ENCODE measurements at places on chromosomes 1 and 21.

DNA sequence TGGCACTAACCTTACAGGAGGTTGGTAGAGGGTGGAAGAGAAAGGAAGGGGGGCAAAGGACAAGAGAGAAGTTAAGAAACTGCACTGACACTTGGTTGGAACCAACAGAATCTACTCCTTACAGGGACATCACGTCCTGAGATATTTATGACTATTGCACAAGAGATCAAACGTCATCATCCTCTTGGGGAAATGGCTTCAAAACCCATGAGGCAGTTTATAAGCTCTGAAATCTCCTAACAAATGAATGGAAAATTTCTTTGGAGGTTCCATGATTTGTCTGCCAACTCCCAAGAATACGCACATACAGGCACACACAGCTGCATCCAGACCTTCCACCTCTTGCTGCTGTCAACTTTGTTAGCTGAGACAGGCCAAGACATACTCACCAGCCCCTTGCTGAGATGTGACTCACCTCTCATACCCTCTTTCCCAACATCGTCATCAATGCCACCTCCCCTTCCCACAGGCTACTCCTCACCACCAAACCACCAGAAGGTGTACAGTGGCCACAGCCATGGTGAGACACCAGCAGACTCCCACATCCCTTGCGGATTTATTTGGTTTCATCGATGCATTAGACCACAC, 135.5 kb downstream of the SETD4 start:
- no peak for DNase-seq

- no peak for DNase-seq
These were observed 16.9 kb downstream of the SELL start for GRCh38 chr1:169694304-169695075.

GRCh38 chr1:163535401-163535800, 213.6 kb downstream of the NUF2 start:
- DNase-seq = no peak

GRCh38 chr1:235646463-235646862, 3.1 kb downstream of the GNG4 start:
- DNase-seq = no peak

- DNase-seq = no peak
These were observed 1317.0 kb downstream of the MRPL39 start for GRCh38 chr21:24290151-24290833.

DNA sequence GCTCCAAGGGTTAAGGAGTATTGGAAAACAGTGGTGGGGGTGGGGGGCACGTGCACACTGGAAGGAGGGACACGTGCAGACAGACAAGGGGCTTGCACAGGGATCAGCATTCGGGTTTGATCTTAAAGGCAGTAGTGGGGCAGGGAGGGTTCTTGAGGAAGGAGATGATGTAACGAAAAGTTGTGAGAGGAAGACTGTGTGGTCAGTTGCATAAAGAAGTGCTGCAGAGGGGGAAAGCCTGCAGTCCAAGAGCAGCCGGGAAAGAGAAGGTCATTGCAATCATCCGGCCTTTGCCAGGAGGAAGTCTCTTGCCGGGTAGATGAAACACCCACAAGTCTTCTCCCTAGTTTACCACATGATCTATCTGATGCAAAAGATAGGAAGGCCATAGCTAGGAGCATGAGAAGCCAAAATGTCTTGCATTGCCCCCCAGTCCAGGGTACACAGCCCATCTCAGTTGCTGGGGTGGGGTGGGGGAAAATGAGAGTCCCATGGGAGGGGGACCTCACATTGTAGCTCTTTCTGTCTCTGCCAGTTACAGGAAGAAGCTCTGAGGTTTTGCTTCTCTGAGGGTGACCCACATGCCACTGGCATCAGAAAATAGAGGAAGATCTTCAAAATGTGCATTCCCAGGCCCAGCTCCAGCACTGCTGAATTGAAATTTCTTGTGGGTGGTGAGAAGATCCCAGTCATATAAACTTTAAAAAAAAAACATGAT, 202.5 kb upstream of the RAB4A start:
- no peak for DNase-seq

DNA sequence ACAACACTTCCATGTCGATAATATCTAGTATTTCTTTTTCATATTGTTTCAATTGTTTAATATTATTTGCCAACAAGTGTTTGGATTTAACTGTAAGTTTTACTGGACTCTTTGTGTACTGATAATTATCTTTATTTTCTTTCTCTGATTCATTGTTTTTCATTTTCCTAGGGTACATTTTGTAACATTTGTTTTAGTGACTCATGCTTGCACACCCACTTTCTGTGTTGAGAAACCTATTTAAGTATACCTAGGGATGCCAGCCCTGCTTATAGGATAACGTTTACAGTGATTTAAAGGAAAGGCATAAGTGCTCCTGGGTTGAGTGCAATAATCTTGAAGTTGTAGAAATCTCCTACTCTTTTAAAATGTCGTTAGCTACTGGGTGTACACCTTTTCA, 1386.0 kb upstream of the ADGRL4 start:
- DNase-seq = no peak

DNA sequence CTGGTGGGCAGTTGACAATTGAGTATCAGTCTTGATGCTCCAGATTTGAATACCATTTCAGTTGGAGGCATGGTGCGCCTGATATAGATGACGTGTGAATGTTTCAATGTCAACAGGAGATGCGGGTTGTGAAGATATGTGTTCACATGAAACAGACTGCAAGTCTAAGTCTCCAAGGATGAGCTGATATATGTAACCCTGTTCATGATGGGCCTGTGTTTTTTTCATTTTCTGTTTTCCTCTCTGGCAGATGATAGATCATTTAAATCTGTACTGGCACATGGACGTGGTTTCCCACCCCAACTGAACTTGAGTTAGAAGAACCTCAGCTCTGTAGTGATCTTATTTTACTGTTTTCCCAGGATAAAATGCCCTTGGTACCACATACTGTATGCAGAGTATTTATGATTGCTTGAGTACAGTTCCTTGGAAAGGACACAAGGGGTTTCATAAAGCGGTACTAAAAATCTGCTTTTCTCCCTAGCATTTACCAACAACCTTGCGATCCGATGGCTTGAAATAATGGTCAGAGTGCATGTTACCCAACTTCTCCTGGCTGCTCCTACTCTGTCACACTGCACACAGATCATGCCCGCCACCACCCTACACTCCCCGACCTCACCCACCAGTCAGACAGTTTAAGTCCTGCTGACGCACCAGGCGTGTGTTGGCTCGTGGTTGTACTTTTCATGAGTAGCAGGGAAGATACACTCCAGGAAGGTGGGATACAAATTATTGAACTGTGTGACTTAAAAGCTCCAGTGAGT, 131.1 kb downstream of the NFIA start:
- no peak for DNase-seq

DNA sequence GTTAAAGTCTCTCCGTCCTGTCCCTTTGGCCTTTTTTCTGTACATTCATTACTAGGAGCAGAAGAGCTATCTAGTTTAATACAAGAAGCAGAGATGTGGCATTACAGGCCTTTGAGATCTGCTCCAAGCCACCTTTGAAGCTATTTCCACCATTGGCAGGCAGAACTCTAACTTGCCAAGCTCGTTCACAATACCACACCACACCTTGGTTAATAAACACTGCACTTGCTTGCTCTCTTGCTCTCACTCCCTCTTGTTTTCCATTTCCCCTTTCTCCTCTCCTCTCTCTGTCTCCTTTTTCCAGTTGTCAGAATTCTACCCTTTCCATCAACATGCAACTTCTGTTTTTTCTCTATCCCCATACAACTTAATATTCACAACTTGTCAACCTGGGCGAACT, 7.0 kb downstream of the SELE start:
- no peak for DNase-seq

- DNase-seq = no peak
These were observed 1.8 kb downstream of the CGN start for GRCh38 chr1:151512801-151513625.

GRCh38 chr1:113538225-113538624, 147.9 kb downstream of the MAGI3 start:
- DNase-seq = no peak

DNA sequence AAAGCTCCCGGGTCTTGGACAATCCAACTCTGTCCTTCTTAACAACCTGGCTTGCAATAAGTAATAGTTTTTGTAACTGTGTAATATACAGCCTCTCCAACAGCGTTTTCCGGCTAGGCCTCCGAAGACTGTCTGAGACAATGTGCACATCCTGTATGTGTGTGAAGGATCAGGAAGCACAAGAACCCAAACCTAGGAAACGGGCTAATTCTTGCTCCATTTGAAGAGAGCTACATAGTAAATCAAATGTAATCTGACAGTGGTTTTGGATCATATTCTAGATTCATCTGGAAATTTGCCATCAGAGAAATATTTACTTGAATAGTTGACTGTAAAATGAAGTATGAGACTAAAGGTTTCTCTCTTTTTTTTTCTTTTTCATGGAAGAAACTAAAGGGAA, 1.2 kb downstream of the GPR52 start:
- no peak for DNase-seq

GRCh38 chr1:33616780-33617179, 144.3 kb downstream of the ZSCAN20 start:
- no peak for DNase-seq

GRCh38 chr1:200405264-200405663, 4.6 kb downstream of the ZNF281 start:
- no peak for DNase-seq

DNA sequence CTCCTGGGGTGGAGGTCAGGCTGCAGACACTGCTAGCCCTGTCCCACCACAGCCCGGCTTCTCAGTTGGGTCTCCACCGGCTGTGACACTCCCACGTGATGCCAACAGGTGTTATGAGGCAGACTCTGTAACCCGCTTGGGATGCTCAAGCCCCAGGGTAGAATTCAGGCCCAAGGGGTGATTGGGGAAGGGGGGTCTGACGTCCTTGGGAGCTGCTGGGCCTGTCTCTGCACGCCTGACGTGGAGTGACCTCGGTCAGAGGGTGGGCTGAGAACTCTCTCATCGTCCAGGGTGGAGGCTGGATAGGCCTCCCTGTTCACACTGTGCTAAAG, 7.7 kb upstream of the HES5 start:
- no peak for DNase-seq

DNA sequence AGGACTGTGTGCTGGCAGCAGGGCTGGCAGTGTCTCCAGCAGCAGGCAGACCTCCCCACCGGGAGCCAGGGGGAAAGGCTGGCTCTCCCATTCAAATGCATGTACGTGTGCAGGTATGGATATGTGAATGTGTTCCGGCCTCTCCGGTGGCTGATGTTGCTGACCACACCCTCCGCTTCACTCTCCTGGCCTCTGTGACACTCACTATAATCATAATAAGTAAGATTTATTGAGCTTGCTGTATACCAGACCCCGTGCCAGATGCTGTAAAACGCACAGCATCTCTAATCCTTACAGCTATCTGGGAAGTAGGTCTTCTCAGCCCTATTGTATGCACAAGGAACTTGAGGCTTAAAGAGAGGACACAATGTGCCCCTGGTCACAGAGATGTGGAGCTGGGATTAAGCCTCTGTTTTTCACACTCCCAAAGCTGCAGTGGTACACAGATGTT, 20.5 kb upstream of the ARTN start:
- no peak for DNase-seq

DNA sequence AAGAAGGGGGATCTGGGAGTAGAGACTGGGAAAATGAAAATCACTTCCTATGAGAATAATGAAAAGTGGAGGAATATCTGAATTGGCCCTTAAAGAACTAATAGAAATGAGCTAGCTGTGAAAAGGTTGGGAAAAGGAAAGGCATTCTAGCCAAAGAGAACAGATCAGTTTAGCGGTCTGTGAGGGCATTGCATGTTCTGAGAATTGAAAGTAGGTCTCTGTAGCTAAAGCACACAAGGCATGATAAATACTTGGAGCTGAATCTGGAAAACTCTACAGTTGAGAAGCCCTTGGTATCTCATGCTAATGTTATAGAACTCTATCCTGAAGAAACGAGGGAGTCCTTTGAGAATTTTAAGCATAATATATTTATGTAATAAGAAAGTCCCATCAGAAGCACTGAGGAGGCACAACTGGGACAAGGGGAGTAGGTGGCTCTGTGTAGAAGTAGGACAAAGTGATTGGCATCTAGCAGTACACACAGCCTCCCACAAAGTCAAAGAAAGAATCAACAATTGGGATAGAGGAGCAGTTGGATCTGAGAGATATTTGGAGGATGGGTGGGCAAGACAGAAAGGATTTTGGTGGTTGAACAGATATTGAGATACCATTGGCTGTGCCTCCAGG, 78.7 kb downstream of the GREM2 start:
- no peak for DNase-seq

DNA sequence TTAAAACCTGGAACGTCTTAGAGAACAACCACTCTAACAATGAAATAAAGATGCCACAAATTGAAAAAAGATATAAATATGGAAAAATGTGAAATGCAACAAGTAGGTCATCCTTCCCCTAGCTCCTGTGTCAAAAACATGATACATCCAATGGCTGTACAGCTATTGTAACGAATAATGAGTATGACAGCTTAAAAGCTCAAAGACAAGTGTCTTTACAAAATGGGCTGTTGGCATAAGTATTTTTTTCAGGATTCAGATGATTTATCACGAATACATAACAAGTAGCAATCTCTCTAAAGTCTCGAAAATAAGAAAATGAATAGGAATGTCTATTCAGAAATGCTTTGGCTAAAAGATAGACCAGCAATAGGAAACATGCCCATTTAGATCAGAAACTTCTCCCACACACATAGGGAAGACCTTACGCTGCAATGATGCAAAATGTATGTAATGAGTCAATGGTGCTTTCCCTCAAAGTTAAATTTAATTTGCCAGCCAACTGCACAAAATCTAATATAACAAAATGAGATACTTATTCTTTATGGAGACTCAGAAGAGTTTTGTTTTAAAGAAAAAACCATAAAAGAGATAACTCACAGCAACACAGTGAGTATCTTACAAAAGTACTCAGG, 8.3 kb downstream of the TGFBR3 start:
- DNase-seq = no peak

DNA sequence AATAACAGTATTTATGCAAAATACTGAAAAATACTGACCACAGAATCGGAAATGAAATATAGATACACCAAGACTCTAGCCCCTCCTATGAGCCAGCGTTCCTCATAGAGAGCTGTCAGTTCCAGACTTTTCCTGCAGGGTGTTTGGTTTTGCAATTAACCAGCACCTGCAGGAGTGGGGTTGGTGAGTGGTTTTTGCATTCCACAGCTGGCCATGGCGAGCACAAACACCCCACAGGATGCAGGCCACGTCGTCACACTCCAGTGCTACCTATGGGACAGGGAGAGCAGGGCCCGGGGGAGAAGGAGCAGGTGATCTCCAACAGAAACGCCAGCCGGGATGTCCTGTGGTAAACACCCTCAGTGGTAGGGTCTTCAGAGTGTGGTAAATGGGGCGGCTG, 94.1 kb downstream of the ERG start:
- DNase-seq = no peak

- no peak for DNase-seq
These were observed 73.2 kb downstream of the MAN1C1 start for GRCh38 chr1:25689686-25690381.

GRCh38 chr21:39852021-39852721, 15.1 kb upstream of the PCP4 start:
- DNase-seq = no peak

- no peak for DNase-seq
These were observed 1.8 kb downstream of the ZNF683 start for GRCh38 chr1:26370591-26371382.

GRCh38 chr1:3707939-3708328, 44.3 kb upstream of the CCDC27 start:
- no peak for DNase-seq

All from cortex of kidney (tissue), 1 donor.